ENCODE measurements at places on chromosomes 2 and 18.

DNA sequence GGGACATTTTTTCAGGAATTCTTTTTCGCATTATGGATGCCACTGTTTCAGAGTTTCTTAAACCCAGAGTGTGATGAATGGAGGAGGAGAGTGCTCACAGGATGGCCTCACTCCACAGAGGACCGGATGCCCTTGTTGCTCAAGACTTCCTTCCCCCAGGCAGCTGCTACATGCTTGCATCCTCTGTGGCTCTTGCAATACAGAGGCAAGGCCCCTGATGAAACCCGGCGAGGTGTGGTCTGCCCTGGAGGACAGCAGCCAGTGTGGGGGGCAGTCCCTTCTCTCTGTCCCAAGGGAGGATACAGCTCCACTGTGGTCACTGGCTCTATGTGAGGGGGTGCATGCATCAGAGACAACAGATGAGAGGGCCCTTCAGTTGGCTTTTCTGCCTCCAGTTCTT lies 109.6 kb downstream of the SH3RF3 start:
- peaks cover 2% of the 10 kb centered on the region for H3K36me3 ChIP-seq
- no peaks in the 10 kb centered on the region for H3K27me3 ChIP-seq
- no peak overlapping the region for H3K4me3 ChIP-seq
- peak overlapping the region; percentile 61 for H3K27ac ChIP-seq

- no peak overlapping the region for H3K27ac ChIP-seq
- H3K36me3 ChIP-seq: no peaks in the 10 kb centered on the region
- no peak for DNase-seq
These were observed 171.3 kb downstream of the RPRM start for GRCh38 chr2:153307223-153307622.

DNA sequence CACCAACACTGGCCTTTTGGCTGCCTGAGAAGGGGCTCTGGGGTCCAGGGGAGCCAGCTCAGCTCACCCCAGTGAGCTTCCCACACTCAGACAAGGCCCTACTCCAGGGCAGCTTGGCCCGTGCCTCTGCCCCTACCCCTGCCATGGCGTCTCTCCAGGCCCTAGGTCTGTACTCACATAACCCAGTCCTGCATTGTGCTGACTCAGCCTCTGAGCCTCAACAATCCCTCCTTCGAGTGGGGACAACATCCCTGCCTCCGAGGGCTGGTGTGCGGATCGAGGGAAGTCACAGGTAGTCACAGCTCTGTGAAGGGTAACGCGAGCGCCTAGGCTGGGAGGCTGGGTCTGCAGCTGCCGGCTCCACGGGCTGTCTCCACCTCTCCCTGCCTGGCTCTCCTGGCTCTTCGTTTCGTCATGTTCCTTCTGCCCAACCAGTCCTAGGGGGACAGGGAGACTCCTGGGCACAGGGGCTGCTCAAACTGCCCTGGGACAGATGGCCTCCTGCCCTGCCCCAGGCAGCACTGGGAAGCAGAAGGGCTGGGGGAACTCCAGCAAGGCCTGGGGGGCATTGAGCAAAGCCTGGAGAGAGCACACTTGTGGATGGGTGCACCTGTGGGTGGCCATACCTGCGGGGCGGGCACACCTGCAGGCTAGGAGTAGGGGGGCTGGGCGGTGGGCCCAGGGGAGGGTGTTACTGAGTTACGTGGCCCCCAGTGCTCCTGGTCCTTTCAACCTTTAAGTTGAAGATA lies 74.6 kb downstream of the RRM2 start:
- no peak overlapping the region for H3K27ac ChIP-seq
- H3K36me3 ChIP-seq: peaks cover 9% of the 10 kb centered on the region
- H3K4me3 ChIP-seq: no peak overlapping the region
- DNase-seq: no peak
- no peaks in the 10 kb centered on the region for H3K4me1 ChIP-seq

DNA sequence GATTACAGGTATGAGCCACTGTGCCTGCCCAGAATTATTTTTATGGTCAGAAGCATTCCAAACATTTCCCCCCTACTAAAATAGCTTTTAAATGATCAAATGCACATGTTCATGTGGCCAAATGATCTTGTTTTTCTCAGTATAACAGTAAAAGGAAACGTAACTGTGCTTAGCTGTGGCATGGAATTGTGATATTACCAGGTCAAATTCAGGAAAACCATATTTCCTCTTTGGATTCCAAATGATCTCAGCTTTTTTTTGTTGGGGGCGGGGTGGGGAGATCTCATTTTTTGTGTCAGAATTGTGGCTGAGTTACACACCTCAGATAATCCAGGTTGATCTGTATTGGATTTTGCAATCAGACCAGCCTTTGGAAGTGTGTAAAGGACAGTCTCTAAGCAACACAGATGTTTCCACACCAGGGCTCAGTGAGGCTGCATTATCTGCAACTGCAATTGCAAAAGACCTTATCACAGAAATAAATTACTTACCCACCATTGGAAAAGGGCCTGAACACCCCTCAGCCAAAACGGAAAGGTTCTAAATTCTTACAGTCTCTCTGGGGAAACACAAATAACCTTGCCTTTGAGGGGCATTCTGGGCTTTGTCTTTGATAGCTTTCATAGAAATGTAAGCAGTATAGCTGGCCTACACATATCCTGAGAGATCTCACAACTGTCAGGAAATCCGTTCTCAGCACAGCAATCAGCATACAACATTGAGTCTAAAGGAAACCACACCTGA lies 8.4 kb downstream of the CASP10 start:
- DNase-seq: no peak
- peak overlapping the region; percentile 1 for H3K4me3 ChIP-seq
- peaks cover 78% of the 10 kb centered on the region for H3K4me1 ChIP-seq

GRCh38 chr2:112794841-112795240 lies 10.5 kb upstream of the IL1A start:
- peaks cover 3% of the 10 kb centered on the region for H3K27me3 ChIP-seq
- no peak overlapping the region for H3K27ac ChIP-seq
- no peaks in the 10 kb centered on the region for H3K36me3 ChIP-seq
- no peak overlapping the region for H3K4me3 ChIP-seq
- no peak for DNase-seq
- H3K4me1 ChIP-seq: peaks cover 19% of the 10 kb centered on the region

- no peaks in the 10 kb centered on the region for H3K27me3 ChIP-seq
- H3K4me3 ChIP-seq: no peak overlapping the region
- H3K27ac ChIP-seq: no peak overlapping the region
- DNase-seq: peak; percentile 51
- H3K4me1 ChIP-seq: peaks cover 43% of the 10 kb centered on the region
These were observed 84.7 kb downstream of the EHD3 start for GRCh38 chr2:31318361-31319336.

DNA sequence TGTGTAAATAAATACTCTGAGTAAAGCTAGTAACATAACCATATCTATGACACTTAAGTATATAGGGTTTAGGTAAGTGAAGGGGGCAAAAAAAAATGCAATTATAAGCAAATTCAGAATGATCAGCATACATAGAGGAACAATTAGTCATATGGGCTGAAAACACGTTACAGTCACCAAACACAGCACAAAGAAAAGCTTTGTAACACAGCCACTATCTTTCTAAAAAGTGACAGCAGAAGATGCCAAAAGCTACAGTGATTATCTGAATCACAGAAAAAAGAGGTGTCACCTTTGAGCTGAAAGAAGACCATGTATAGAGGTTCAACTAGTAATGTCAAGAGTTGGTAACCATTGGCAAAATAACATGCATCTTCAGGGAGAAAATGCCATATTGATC lies 115.5 kb downstream of the ERBB4 start:
- H3K27ac ChIP-seq: no peak overlapping the region
- H3K27me3 ChIP-seq: no peaks in the 10 kb centered on the region
- H3K4me1 ChIP-seq: no peaks in the 10 kb centered on the region
- no peak overlapping the region for H3K4me3 ChIP-seq
- no peaks in the 10 kb centered on the region for H3K36me3 ChIP-seq

- no peak overlapping the region for H3K27ac ChIP-seq
- no peak overlapping the region for H3K4me3 ChIP-seq
- no peaks in the 10 kb centered on the region for H3K36me3 ChIP-seq
- no peaks in the 10 kb centered on the region for H3K27me3 ChIP-seq
- peaks cover 20% of the 10 kb centered on the region for H3K4me1 ChIP-seq
- no peak for DNase-seq
These were observed 74.0 kb downstream of the ZNF516 start for GRCh38 chr18:76420898-76421684.

DNA sequence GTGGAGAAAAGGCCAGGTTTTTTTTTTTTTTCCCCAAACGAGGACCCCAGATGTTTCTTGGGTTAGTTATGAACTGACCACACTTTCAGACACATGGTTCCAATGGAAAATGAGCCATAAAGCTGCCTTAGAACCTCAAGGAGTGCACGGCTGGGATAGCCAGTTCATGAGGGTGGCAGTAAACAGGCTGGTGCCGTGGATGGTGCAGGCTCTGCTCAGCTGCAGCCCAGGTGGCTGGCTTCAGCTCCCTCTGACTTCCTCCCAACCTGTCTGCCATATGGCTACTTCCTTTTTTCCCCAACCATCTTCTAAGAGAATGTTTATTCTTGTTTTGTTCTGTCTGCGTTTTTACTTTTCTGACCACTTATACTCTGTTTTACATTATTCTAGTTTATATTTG lies 109.8 kb upstream of the LMAN1 start:
- H3K27ac ChIP-seq: no peak overlapping the region
- H3K27me3 ChIP-seq: peaks cover 8% of the 10 kb centered on the region
- H3K36me3 ChIP-seq: no peaks in the 10 kb centered on the region

DNA sequence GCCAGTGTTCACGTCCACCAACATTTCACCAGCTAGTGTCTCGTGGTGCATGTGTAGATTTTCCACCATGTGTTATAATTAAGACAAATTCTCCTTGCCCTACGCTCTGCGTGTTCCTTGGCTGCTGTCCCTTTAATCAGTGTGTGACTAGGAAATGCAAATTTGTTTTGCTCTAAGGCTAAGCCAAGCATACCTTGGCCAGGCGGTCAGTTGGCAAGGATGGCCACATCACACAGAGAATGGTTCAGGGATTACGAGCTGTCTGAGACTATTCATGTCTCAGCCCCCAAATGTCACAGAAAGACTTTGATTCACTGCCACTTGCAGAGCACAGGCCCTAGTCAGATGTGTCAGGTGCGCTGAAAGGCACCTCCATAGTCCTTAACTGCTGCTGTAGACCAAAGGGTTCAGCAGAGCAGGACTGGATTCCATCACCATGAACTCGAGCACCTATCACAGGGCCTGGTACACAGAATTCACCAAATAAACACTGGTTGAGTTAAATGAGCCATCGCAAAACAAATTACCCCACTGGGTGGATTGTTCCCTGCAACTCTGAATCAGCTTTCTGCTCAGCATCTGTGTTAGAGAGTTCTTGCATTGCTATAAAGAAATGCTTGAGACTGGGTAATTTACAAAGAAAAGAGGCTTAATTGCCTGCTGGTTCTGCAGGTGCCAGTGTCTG lies 128.4 kb downstream of the CABLES1 start:
- H3K36me3 ChIP-seq: peaks cover 11% of the 10 kb centered on the region
- no peak for DNase-seq
- no peaks in the 10 kb centered on the region for H3K27me3 ChIP-seq
- no peak overlapping the region for H3K4me3 ChIP-seq
- no peak overlapping the region for H3K27ac ChIP-seq
- H3K4me1 ChIP-seq: peaks cover 34% of the 10 kb centered on the region

GRCh38 chr2:156517419-156517818 lies 81.2 kb downstream of the GPD2 start:
- DNase-seq: no peak
- peaks cover 1% of the 10 kb centered on the region for H3K4me1 ChIP-seq
- no peaks in the 10 kb centered on the region for H3K27me3 ChIP-seq
- no peak overlapping the region for H3K4me3 ChIP-seq

DNA sequence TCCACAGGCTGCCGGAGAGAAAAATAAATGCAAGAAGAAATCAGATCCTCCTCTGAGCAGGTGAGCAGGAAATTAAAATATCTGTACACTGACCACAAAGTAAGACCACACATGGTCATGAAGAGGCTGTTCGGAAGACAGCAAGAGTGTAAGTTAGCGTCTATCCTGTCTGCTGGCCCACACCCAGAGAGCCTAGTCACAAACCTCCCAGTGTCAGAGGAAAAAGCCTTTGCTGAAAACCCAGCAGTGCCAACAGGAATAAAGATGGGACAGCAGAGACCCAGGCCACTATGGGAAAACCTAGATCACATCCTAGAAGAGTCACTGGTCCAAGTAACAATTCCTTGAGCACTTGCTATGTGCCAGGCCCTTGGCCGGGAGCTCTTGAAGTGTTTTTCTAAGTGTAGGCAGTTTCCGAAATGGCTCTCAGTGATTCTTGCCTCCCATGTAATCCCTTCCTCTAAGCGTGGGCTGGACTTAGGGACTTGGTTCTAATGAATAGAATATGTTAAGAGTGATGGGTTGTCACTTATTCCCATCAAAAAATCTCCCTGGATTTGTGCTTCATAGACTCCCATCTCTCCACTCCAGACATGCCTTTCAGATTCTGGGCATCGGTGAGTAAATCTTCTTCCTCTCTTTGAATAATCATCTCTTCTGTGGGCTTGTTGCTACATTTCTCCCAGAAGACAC lies 110.9 kb upstream of the PKDCC start:
- H3K4me1 ChIP-seq: no peaks in the 10 kb centered on the region
- no peaks in the 10 kb centered on the region for H3K27me3 ChIP-seq
- no peak overlapping the region for H3K4me3 ChIP-seq
- H3K27ac ChIP-seq: no peak overlapping the region
- no peaks in the 10 kb centered on the region for H3K36me3 ChIP-seq

GRCh38 chr2:20391951-20392699 lies 41.5 kb upstream of the PUM2 start:
- H3K36me3 ChIP-seq: no peaks in the 10 kb centered on the region
- no peaks in the 10 kb centered on the region for H3K4me1 ChIP-seq
- H3K27me3 ChIP-seq: peaks cover 6% of the 10 kb centered on the region

GRCh38 chr2:173048897-173049661 lies 26.6 kb upstream of the MAP3K20 start:
- no peak overlapping the region for H3K27ac ChIP-seq
- H3K4me3 ChIP-seq: no peak overlapping the region
- DNase-seq: peak; percentile 31
- H3K36me3 ChIP-seq: no peaks in the 10 kb centered on the region

GRCh38 chr18:39724652-39725051 lies 2159.1 kb upstream of the CELF4 start:
- no peaks in the 10 kb centered on the region for H3K27me3 ChIP-seq
- H3K4me1 ChIP-seq: no peaks in the 10 kb centered on the region
- DNase-seq: no peak
- H3K27ac ChIP-seq: no peak overlapping the region
- no peaks in the 10 kb centered on the region for H3K36me3 ChIP-seq
- no peak overlapping the region for H3K4me3 ChIP-seq
